ENCODE measurements at places on chromosomes 13 and 19.

GRCh38 chr19:40394816-40395210, 4.8 kb upstream of the HIPK4 start:
- DNase-seq = no peak

DNA sequence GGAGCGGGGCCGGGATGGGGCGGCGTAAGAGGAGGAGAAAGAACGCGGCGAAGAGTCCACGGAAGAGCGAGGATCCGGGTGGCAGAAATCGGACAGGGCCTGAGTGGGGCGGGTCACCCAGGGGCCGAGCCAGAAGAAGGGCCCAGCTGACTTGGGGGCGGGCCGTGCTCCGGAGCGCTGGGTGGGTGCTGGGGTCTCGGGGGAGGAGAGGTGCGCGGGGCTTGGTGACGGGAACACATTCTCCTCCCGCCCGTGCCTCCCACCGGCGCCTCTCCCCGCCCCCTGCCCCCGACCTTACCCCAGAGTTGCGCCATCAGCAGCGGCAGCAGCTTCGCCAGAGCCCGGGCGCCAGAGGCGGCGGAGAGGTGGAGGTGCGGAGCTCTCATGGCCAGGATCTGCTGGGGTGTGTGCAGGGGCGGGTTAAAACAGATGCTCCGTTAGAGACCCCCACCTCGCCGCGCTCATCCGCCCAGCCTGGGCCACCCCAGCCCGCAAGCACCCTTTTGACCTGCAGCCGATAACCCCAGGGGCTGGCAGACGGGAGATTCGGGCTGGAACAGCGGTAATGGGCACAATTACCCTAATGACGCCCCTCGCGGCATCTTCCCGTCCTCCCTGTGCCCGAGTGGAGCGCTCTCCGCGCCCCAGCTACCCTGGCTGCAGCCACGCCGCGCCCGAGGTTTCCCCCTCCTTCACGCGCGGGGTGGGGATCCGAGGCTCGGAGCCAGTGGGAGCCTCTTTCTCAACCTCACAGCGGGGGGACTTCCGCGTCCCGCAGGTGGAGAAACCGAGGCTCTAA, 565 bp downstream of the KLK10 start:
- DNase-seq = no peak

- no peak for DNase-seq
Measured at GRCh38 chr13:79803989-79804388, 323.0 kb downstream of the NDFIP2 start.

- DNase-seq = no peak
Measured at GRCh38 chr13:21686751-21687391, 16.0 kb downstream of the FGF9 start.

DNA sequence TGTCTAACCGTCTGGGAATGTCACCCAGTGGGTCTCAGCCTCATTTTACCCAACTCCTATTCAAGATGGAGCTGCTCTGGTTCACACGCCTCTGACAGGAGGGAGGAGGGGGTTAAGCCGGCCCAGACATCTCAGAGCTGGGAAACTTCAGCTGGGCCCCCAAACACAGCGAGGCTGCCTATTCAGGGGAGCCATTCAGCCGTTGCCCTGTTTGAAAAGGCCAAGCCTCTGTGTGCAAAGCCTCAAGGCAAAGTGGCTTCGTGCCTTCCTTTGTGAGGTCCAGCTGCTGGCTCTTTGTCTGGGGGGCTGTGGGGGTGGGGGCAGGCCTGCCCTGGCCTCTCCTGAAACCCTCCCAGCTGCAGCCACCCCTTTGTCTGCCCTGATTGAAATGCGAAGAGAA, 147.4 kb downstream of the PTPRS start:
- DNase-seq = no peak

DNA sequence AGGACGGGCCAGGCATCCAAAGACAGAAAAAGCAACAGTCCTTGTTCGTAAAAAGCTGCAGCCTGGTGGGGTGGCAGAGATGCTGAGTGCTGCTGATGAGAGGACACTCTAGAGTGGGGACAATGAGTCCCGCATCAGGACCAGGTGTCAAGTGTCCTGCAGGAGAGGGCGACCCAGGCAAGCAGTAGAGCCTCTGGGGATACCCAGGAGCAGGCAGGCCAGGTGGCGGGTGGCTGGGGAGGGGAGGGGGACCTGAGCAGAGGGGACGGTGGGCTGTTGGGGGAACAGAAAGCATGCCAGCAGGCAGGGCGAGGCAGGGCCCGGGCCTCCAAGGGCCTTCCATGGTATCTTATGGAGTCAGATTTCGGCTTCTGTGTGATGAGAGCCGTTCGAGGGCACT, 35.8 kb downstream of the GGACT start:
- DNase-seq = no peak

DNA sequence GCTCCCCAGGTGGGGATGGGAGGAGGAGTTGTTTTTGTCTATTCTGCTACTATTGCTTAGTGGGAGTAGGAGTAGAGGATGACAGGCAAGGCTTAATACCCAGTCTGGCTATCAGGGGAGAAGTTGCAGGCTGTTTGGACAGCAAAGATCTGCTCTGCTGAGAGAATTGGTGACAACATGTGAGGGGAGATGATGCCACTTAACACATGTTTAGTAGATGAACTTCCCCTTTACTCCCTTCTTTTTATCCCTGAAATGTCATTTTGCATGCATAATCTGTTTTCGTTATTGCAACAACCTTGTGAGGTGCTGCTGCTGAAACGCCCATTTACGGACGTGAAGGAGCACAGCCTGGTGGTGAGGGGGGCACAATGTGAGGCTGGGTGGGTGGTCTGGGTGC, 3.0 kb upstream of the CYP4F12 start:
- DNase-seq = no peak

Data from cerebellar nuclear complex (tissue), 1 donor.